ENCODE measurements at places on chromosomes 6 and 20.

- no peak for DNase-seq
Measured at GRCh38 chr6:148520109-148520841, 177.6 kb downstream of the SASH1 start.

- no peak for DNase-seq
Measured at GRCh38 chr20:647479-648019, 5.5 kb downstream of the SRXN1 start.

- no peak for DNase-seq
Measured at GRCh38 chr6:53831936-53832660, 37.3 kb downstream of the LRRC1 start.

GRCh38 chr20:61762167-61762710 is 303.4 kb downstream of the TAF4 start:
- no peak for DNase-seq

DNA sequence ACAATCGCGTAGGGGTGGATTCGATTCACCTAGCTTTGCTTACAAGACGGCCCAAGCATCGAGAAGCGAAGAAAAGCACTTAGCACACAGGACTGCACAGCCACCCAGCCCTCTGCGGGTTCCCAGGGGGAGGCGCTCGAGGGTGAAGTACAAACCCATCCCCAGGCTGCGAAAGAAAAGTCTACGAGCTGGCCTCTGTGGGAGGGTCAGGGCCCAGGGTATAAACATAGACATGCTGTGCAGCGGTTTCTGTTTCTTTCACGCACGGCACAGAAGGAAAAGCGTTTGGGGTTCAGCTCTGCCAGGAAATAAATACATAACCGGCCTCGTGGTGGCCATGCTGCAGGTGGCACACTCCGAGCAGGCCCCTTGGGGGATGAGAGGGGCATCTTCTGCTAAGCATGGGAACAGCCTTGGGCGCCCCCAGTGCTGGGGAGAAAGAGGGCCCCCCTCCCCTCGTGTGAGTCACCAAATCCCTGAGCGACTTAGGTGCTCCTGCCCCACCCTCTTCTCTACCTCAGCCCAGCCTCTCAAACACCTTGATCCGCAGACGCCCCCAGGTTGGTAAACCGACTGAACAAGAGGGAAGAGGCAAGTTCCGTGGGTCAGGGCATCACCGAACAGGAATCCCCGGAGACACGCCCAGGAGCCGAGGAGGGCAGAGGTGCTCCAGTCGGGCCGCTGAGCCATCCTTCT is 91.6 kb upstream of the RIPOR2 start:
- peak; percentile 85 for DNase-seq

GRCh38 chr20:1150218-1150617 is 31.8 kb downstream of the PSMF1 start:
- no peak for DNase-seq

DNA sequence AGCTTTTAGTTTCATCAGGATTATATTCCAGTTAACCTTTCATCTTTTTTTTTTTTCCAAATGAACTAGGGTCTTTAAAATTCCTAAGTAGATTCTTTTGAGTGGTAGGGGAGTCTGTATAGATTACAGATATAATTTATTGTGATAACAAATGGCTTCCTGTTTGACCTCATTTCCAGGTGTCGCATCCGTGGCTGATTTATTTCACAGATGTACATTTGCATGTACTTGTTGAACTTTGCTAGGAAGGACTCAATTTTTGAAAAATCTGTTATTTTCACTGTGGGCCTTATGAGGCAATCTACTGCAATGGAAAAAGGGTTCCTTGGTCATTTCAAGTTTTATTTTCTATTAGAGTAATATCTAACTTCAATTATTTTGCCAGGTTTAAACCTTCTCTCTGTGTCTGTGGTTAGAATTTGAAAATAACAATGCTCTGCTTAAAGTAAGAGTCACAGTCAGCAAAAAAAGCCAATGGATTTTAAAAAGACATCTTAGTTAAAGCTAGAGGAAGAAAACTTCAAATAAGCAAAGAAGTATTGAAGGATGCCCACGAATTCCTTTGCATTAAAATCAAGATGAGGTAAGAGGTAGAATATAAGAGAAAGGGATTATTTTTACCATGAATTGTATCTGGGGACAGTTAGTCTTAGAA is 57.9 kb downstream of the SAMD5 start:
- DNase-seq, result no peak

- peak; percentile 16 for DNase-seq
Measured at GRCh38 chr20:23161968-23162696, 76.0 kb upstream of the CD93 start.

DNA sequence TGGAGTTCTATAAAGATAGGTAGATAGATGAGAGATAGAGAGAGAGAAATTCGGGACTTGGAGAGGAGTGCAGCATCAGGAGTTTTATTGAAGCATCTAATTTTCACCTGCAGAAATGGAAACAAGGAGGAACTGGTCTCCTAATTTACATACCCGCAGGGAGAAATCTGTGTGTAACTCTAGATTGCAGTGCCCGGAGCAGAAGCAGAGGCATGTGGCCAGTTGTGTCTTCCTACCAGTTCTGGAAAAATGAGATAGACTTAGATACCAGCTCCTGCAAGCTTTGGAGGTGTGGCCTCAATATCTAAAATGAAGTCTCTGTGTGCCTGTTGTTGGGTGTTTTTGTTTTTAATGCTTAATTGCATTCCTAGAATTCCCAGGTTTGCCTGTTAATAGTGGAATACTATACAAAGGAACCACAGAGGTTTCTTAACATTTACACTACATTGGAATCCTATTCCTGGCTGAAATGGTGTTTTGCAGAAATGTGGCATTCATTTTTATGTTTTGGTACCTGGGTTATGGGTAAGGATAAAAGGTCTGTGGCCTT is 57.4 kb downstream of the DTD1 start:
- DNase-seq, result no peak

- DNase-seq, result no peak
Measured at GRCh38 chr20:15564981-15565380, 1008.3 kb downstream of the KIF16B start.

- no peak for DNase-seq
Measured at GRCh38 chr6:74248966-74249365, 553.0 kb downstream of the CD109 start.

GRCh38 chr6:31652925-31653724 is 664 bp upstream of the BAG6 start:
- DNase-seq, result no peak

- DNase-seq, result no peak
Measured at GRCh38 chr20:40230486-40230885, 458.6 kb downstream of the MAFB start.

DNA sequence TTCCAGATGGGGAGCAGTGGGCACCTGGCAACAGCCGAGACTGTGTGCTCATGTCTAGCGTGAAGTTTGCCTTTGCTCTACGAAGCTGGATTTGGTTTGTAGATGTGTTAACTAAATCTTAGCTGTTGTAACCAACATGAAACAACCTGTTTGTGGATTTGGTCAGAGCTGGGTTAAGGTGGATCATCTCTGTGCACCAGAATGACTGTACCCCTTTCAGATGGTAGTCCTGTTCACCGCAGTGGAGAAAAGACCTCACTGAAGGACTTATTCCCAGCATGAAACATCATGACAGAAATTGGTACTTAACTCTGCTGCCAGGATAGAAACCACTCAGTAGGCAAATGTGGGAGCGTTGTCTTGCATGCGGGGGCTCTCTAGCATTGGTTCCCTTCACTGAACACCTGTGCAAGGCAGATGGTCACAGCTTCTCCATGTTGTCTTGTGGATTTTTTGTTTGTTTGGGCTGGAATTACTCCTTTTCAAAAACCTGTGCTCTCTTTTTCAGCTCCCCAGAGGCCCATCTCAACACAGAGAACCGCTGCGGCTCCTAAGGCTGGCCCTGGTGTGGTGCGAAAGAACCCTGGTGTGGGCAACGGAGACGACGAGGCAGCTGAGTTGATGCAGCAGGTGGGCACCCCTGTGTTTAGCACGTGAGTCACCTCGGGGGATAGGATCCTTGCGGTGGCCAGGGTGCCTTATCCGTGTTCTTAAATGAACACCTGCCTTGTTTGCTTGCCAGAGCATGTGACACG is 19.3 kb upstream of the EFCAB8 start:
- no peak for DNase-seq

- DNase-seq, result no peak
Measured at GRCh38 chr6:111154981-111155380, 67.7 kb downstream of the SLC16A10 start.

- DNase-seq, result no peak
Measured at GRCh38 chr20:57241363-57241991, 25.0 kb downstream of the BMP7 start.

DNA sequence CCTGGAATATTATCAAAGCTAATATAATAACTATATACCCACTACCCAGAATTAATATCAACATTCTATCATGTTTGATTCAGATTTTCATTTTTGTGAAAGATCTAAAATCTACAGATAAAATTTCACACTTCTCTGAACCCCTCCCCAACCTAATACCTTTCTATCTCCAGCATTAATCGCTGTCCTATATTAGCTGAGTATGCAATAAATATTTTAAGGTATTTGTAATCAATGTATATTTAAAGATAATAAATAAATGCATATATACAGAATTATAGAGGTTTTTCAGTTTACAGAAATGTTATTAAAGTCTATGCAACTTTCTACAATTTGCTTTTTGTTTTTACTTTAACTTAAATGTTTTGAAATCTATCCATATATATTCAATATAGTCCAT is 156.7 kb upstream of the NRSN1 start:
- no peak for DNase-seq

GRCh38 chr6:82408952-82409431 is 45.4 kb downstream of the TPBG start:
- no peak for DNase-seq

GRCh38 chr6:116156405-116157326 is 30.7 kb upstream of the COL10A1 start:
- no peak for DNase-seq

GRCh38 chr6:142334294-142334693 is 32.5 kb downstream of the ADGRG6 start:
- DNase-seq, result no peak

DNA sequence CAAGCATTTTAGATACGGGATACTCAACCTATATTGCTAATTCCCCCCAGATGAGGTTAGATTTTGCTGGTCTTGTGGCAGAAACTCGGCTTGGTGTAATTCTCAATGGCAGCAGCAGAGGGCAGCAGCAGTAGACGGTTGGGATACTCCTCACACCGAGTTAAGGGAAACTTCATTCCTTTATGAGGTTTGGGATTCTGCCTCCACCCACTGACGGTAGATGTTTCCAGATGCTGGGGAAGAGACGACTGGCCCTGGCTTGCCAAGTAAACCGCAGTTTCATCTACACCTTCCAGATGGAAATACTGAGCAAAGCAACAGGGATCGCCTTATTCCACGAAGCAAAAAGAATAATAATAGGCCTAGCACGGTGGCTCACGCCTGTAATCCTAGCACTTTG is 8.2 kb upstream of the TBC1D7 start:
- peak; percentile 70 for DNase-seq

DNA sequence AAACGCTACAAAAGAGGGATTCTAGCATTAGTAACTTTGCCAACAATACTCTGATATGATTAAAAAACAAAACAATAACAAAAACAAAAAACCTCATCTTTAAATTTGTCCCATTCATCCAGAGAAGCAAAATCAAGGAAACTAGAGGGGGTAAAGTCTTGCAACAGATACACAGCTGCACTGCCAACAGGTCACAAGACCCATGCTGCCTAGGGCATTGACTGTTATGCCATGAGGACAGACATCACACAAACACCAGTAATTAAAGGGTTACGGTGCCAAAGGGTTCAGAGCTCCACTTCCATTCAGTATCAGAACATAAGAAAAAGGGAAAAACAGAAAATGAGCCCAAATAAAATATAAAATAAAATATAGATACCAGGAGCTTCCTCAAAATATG is 1.6 kb downstream of the TBC1D20 start:
- DNase-seq, result no peak

GRCh38 chr6:20978151-20978614 is 443.9 kb downstream of the CDKAL1 start:
- no peak for DNase-seq

GRCh38 chr20:24321973-24322372 is 147.5 kb upstream of the SYNDIG1 start:
- no peak for DNase-seq

DNA sequence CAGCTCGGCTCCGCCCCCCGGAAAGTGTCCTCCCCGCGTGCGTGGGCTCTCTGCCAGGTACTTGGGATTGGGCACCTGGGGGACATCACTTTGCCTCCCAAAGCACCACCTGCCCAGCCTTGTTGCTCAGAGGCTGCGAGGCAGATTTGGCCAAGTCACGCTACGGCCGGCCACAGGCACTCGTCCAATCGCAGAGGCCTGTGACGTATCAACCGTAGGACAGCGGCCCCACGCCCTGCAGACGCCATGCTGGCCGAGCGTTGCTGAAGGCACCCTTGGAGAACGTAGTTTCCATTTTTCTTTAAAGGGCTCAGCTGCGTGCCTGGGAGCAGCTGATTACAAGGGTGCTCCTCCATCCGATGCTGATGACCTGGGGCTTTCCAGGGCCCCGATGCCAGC is 3.1 kb downstream of the NTSR1 start:
- DNase-seq, result no peak

- no peak for DNase-seq
Measured at GRCh38 chr20:37365760-37366638, 20.1 kb downstream of the SRC start.

DNA sequence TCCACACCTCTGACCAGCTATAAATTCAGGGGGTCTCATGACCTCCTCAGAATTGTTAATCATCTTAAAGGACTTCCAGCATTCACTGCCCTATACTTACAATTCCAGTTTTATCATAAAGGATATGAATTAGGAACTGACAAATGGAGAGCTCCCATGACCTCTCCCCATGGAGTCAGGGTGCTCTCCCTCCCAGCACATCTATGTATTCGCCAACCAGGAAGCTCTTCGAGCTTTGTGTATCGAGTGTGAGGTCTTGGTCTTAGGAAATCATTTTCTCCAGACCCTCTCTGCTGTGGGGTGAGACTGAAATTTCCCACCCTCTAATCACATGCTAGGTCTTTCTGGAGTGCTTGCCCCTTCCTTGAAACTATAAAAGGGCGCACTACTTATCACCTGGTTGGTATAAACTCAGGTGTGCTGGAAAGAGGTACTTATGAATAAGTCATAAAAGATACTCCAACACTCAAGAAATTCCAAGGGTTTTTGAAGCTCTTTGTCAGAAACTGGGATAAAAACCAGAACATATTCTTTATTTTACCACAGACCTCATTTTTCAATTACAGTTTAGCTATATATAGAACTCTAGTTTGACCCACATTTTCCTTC is 238.4 kb upstream of the OPRM1 start:
- no peak for DNase-seq

- no peak for DNase-seq
Measured at GRCh38 chr6:104414723-104415122, 445.0 kb downstream of the HACE1 start.

DNA sequence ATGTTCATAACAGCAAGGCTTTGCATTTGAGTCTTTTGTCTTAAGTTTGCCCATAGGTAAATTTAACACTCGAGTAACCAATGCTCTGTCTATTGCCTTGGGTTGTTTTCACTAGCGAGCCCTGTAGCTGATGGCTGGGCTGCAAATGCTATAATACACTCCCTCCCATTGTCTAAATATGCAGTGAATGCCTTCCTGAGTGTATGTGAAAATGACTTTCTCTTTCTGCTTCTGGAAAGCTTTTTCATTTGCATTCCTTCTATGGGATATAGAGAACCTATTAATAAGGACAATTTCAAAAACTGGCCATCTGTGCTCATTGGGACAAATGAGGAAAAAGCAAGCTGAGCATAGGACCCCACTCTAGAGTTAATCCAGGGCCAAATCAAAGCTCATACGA is 156.5 kb upstream of the FBXL4 start:
- DNase-seq, result no peak
